Activated naive CD8-positive, alpha-beta T cell treated with anti-CD3 and anti-CD28 coated beads, Interleukin-2, amount 10 ng/mL, durations not matched to agents 7 days and 5 days (primary cell): ENCODE measurements at places on chromosomes 4 and X.

GRCh38 chr4:119652998-119653397 lies 24.4 kb upstream of the PDE5A start:
- DNase-seq: no peak

GRCh38 chrX:57519578-57520118 lies 72.2 kb upstream of the ZXDB start:
- no peak for DNase-seq

DNA sequence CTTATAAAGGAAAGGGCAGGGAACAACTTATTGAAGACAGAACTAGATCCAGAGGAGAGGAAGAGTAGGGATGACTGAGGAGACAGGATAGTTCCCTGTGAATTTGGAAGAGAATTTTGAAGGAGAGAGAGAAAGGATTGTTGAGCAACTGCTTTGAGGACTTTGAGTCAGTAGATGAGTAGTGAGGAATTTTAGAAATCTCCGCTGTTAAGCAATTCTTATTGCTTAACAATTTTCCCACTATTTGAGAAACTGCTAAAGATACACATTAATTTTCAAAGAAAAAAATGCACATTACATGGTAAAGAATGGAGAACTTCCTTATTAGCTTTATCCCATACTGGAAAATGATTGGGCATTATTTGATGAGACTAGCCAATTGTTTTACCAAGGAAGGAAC lies 116.3 kb upstream of the NRK start:
- no peak for DNase-seq

- DNase-seq: no peak
These were observed 680.9 kb upstream of the AADAT start for GRCh38 chr4:170770664-170771063.

GRCh38 chr4:101801958-101802357 lies 11.4 kb downstream of the BANK1 start:
- no peak for DNase-seq
